NCI-H1930 (cell line): ENCODE measurements at places on chromosomes 6 and 20.

DNA sequence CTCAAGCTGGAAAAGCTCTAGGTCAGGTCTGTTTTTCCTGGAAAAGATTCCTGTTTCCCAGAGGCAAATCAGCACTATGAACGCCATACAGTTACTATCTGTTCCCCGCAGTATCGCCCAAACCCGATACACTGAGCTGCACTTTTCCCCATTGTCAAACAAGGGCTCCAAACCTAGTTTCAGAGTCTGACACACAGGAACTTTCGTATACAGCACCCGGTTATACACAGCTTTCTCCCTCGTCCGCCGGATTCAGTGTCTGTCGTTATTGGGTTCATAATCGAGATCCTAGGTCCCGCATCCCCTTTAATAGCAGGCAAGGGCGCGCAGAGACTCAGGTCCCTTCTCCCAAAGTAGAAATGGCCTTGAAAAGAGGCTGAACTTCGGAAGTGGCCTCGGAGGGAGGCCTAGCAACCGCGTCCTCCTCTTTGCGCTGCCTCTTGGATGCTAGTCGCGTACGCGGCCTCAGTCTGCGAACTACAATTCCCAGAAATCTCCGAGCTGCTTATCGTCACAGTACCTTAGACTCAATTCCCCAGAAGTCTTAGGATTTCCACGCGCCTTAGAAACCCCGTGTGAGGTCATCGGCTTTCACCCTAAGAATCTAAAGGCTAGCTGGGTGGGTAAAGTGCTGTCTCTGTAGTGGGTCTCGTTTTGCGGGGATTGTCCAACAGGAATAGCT lies 34.2 kb downstream of the ZNF391 start:
- no peak for DNase-seq

DNA sequence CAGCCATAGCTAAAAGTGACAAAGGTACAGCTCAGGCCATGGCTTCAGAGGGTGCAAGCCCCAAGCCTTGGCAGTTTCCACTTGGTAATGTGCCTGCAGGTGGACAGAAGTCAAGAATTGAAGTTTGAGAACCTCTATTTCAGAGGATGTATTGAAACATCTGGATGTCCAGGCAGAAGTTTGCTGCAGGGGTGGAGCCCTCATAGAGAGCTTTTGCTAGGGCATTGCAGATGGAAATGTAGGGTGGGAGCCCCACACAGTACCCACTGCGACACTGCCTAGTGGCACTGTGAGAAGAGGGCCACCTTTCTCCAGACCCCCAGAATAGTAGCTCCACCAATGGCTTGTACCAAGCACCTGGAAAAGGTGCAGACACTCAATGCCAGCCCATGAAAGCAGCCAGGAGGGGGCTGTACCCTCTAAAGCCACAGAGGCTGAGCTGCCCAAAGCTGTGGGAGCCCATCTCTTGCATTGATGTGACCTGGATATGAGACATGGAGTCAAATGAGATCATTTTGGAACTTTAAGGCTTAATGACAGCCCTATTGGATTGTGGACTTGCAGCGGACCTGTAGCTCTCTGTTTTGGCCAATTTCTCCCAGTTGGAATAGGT lies 1299.4 kb upstream of the MAP3K7 start:
- DNase-seq = no peak

GRCh38 chr6:51077821-51078518 lies 259.3 kb downstream of the TFAP2B start:
- no peak for DNase-seq

DNA sequence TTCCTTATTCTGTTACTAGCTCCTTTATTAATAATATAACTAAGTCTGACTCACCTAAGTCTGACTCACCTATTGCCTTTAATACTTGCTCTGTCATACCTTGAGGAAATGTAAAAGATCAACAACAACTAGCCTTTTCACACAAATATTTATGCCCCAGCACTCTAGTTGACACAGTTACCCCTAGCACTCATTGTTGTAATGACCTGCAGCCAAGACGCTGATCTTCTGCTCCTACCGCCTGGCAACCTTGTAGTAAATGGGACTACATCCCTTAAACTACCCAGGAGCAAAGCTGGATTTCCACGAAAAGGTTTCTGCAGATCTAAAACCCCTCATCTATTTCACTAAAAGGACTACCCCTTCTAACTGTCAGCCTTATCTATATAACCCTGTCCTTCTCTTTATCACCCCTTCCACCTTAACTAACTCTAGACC lies 90.0 kb downstream of the PLG start:
- no peak for DNase-seq

GRCh38 chr6:10901770-10902169 lies 14.9 kb downstream of the SYCP2L start:
- no peak for DNase-seq

- DNase-seq = peak; percentile 82
Measured at GRCh38 chr6:114446342-114446741, 103.5 kb upstream of the HS3ST5 start.

GRCh38 chr20:60765821-60766403 lies 486.1 kb upstream of the CDH4 start:
- DNase-seq = no peak

DNA sequence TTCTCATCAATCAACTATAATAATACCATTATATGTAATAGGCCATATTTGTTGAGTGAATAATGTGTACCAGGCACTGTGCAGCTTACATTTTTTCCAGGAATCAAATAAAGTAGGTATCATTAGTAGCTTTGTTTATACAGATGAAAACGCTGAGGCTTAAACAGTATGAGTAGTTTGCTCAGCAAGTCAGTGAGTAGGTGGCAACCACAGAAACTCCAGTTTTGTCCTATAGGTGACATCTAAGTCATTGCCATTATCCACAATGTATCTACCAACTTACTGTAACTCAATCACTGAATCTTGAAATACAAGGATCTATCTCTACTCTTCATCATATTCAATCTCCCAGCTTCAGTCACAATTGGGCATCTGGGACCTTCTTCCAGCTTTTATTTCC lies 29.8 kb upstream of the TPBG start:
- DNase-seq = no peak

GRCh38 chr20:20892328-20892727 lies 179.9 kb upstream of the RALGAPA2 start:
- no peak for DNase-seq

GRCh38 chr6:157187182-157188083 lies 135.9 kb downstream of the TMEM242 start:
- DNase-seq = no peak

DNA sequence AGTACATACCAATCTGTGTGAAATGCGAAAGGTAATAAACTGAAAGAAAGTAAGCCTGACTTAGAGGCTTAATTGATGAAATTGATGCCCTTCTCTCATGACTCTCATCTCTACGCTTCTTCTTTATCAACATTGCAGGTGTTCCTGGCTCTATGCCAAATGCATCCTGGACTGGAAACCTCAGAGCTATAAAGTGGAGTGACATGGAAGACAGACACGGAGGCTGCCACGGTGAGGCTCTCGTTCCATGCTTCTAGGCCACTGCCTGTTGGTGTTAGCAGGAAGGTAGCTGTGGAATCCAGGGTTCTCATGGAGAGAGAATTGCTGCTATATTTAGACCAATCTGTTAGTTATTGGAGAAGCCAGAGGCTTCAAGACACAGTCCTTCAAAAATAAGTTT lies 73.2 kb downstream of the C6orf52 start:
- no peak for DNase-seq

DNA sequence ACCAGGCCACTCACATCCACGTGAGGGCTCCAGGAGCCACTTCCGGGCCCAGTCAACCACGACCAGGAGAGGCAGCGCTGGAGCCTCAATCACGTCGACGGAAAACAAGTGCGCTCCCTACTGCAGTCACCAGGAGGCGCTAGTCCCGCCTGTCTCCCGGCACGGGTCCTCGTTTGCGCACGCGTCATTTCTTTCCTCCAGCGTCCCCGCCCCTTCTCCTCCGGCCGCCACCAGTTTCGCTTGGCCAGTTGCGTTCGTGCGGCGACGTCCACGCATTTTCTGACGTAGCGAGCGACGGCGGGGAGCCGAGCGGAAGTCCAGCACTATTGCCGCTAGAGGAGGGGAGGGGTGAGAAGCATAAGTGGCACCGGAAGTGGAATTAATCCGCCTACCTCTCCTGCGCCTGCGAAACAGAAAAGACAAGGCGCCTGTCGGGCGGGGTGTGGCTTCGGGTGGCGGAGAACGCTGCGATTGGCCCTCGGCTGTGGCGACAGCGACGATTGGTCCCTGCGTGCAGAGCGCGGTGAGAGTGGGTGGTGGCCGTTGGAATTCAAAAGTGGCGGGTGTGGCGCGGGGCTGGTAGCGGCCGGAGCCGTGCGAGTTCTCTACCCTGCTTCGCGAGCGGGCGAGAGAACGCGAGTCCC lies at the start of gene KIFC1:
Gene KIFC1, plus strand, starts transcription at position 546 of the 644 bp plus-strand sequence. CDS start 163 bp downstream, outside the sequence.
- peak; percentile 98 for DNase-seq

DNA sequence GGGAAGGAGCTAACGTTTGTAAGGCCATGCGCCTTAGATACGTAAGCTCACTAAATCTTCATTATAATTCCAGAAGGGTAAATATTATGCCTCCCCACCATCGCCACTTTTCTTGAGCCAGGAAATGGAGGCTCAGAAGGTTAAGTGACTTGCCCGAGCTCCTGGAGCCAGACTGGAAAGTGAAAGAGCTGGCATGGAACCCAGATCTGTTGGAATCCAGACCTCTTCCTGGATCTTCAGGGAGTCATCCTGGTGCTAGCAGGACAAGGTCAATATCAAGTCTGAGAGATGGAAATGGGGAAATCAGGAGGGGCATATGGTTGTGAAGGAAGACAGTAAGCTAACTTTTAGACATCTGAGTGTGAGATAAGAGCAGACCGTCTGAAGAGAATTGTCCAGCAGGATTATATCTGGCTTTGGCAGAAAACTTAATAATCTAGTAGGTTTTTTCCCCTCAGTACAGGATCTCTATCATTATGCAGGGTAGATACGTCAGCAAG lies 6.2 kb downstream of the TMEM200A start:
- no peak for DNase-seq

- DNase-seq = no peak
Measured at GRCh38 chr6:135230711-135231468, 49.8 kb downstream of the MYB start.
